ENCODE measurements at places on chromosomes 12 and 14.

DNA sequence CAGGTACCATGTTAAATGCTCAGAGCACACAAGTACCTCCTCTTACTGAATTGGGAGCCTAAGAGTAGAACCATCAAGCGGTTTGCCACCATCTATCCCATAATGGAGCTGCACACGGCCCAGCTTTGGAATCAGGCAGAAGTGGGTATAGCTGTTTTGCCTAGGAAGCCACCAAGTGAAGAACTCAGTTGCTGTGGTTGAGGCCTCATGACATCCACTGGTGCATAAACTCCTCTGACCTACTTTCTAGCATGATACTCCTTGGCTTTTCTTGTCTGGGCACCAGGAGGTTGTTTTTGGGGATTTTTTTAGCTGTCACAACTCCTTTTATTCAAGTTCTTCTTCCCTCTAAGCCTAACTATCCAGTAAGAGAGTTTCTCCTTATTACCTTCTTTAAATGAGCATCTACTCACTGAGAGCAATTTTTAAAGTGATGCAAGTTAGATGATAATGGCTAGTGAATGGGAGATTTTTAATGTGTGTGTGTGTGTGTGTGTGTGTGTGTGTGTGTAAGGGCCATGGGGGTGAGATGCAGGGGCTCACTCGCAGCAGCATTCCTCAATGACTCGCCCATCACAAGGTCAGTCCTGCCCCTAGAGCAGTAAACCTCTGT is 20.9 kb upstream of the KRAS start:
- H3K27ac ChIP-seq = no peak overlapping the region
- no peaks in the 10 kb centered on the region for H3K36me3 ChIP-seq
- no peaks in the 10 kb centered on the region for H3K27me3 ChIP-seq
- no peak overlapping the region for H3K4me3 ChIP-seq
- H3K4me1 ChIP-seq = no peaks in the 10 kb centered on the region

DNA sequence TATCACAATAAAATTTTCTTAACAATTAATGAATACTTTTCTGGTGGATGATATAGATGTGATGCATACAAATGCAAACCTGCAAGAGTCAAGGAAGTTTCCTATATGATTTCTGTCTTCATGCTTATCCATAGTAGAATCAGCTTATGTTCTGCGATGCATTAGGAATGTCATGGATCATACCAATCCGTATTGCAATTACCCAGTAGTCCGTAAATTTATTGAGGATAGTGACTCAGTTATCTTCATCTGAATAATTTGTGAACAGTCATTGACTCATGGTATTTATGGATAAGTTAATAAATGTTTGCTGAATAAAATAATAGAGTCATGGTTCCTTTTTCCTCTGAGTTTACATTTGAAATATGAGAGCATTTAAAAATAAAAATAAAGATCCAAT is 483.4 kb downstream of the LRFN5 start:
- no peak overlapping the region for H3K4me3 ChIP-seq
- H3K4me1 ChIP-seq = no peaks in the 10 kb centered on the region
- no peak overlapping the region for H3K27ac ChIP-seq
- no peak for DNase-seq

GRCh38 chr14:99707420-99707819 is 23.3 kb downstream of the CYP46A1 start:
- H3K36me3 ChIP-seq = peaks cover 4% of the 10 kb centered on the region
- H3K27me3 ChIP-seq = no peaks in the 10 kb centered on the region
- no peak overlapping the region for H3K4me3 ChIP-seq
- no peak for DNase-seq
- no peaks in the 10 kb centered on the region for H3K4me1 ChIP-seq
- H3K27ac ChIP-seq = no peak overlapping the region

GRCh38 chr14:50345846-50346422 is 33.8 kb downstream of the DMAC2L start:
- no peak overlapping the region for H3K27ac ChIP-seq
- H3K4me1 ChIP-seq = peaks cover 19% of the 10 kb centered on the region
- no peaks in the 10 kb centered on the region for H3K36me3 ChIP-seq
- no peak for DNase-seq

GRCh38 chr14:105470350-105471296 is 4.0 kb upstream of the CRIP2 start:
- no peaks in the 10 kb centered on the region for H3K36me3 ChIP-seq
- peaks cover 23% of the 10 kb centered on the region for H3K4me1 ChIP-seq
- peak overlapping the region; percentile 46 for H3K27ac ChIP-seq

DNA sequence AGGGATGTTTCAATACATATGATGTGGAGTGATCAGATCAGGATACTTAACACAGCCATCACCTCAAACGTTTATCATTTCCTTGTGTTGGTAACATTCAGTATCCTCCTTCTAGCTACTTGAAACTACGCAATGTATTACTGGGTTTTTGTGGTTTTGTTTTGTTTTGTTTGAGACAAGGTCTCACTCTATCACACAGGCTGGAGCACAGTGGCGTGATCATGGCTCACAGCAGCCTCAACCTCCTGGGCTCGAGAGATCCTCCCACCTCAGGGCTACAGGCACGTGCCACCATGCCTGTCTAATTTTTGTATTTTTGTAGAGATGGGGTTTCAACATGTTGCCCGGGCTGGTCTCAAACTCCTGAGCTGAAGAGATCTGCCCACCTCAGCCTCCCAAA is 70.2 kb upstream of the BCL11B start:
- H3K4me1 ChIP-seq = no peaks in the 10 kb centered on the region
- DNase-seq = no peak
- no peak overlapping the region for H3K4me3 ChIP-seq
- H3K27me3 ChIP-seq = no peaks in the 10 kb centered on the region
- no peaks in the 10 kb centered on the region for H3K36me3 ChIP-seq
- no peak overlapping the region for H3K27ac ChIP-seq

DNA sequence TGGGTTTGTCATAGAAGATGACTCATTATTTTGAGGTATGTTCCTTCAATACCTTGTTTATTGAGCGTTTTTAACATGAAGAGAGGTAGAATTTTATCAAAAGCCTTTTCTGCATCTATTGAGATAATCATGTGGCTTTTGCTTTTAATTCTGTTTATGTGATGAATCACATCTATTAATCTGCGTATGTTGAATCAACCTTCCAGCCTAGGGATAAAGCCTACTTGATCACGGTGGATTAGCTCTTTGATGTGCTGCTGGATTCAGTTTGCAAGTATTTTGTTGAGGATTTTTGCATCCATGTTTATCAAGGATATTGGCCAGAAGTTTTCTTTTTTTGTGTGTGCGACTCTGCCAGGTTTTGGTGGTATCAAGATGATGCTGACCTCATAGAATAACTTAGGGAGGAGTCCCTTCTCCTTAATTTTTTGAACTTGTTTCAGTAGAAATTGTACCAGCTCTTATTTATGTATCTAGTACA is 602.6 kb downstream of the SNAPC1 start:
- H3K27me3 ChIP-seq = no peaks in the 10 kb centered on the region
- no peak for DNase-seq
- no peaks in the 10 kb centered on the region for H3K36me3 ChIP-seq
- no peak overlapping the region for H3K4me3 ChIP-seq
- no peak overlapping the region for H3K27ac ChIP-seq

DNA sequence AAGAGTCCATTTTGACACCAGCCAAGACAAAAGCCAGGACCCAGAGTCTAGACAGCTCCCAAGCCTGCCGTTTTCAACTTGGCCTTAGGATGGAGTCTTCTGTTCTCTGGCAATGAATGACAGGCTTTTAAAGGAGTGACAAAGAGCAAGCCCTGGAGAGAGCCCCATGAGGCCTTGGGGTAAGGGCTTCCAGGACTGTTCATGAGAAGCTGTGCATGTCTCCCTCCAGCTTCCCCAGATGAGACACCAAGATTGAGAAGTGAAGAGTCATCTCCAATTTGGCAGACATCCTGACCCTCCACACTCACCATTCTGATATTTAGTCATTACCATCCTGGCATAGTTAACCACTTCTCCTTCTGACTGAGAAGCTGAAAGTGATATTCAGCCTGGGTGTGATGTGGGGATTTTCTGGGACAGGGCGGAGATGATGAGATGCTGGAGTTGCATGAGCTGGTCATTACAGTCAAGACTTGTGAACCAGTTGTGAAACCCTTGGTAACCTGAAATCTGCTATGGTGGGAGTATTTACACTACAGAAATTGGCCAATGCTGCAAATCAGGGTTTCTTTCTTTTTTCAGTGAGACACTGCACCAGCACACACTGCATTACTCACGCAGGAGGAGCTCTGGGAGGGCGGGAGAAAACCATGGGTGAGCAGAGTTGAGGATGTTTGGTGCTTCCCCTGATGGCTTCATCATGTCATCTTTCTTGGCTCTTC is 77.8 kb downstream of the VCPKMT start:
- no peak for DNase-seq
- H3K27me3 ChIP-seq = no peaks in the 10 kb centered on the region
- no peaks in the 10 kb centered on the region for H3K4me1 ChIP-seq
- H3K27ac ChIP-seq = no peak overlapping the region
- no peak overlapping the region for H3K4me3 ChIP-seq

DNA sequence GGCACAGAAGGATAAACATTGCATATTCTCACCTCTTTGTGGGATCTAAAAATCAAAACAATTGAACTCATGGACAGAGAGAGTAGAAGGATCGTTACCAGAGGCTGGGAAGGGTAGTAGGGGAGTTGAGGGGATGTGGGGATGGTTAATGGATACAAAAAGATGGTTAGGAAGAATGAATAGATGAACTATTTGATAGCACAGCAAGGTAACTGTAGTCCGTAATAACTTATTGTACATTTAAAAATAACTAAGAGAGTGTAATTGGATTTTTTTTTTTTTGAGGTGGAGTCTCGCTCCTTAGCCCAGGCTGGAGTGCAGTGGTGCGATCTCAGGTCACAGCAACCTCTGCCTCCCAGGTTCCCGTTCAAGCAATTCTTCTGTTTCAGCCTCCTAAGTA is 52.0 kb downstream of the NUBPL start:
- H3K36me3 ChIP-seq = no peaks in the 10 kb centered on the region
- H3K27me3 ChIP-seq = no peaks in the 10 kb centered on the region
- H3K27ac ChIP-seq = no peak overlapping the region
- DNase-seq = no peak
- no peak overlapping the region for H3K4me3 ChIP-seq

- H3K27ac ChIP-seq = no peak overlapping the region
- no peaks in the 10 kb centered on the region for H3K36me3 ChIP-seq
- H3K4me1 ChIP-seq = no peaks in the 10 kb centered on the region
Measured at GRCh38 chr12:124310178-124310577, 15.3 kb downstream of the RFLNA start.

DNA sequence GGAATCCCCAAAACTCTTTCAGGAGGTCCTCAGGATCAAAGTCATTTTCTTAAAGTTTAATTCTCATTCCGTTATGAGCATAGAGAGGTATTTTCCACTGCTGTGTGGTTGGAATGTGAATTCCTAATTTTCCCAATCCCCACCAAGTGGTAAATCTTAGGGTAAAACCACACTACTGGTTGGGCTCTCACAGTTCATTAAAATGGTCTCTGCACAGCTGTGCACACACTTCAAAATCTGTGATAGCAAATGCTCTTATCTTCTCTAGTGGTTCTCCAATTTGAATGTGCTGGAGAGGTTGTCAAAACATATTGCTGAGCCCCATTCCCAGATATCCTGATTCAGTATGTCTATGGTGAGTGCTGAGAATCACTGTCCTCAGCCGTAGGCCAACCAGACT is 189.1 kb downstream of the BMP4 start:
- H3K27ac ChIP-seq = no peak overlapping the region
- no peak for DNase-seq
- no peaks in the 10 kb centered on the region for H3K36me3 ChIP-seq
- no peak overlapping the region for H3K4me3 ChIP-seq
- no peaks in the 10 kb centered on the region for H3K4me1 ChIP-seq

DNA sequence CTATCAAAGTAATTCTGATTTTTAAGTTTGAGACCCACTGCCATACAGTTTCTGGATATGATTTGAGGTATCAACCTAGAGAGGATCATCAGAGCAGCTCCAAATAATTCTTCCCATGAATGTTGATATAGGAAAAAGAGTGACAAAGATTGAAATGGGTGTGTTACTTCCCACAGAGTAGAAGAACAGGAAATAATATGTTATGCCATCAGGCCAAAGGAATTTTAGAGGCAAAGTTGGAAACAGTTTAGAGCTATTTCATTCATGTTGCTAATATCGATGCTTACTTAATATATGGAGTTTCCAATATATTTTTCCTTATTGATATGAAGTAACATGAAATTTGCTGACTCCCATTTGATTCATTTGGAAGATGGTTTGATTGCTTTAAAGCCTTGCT is 8.9 kb upstream of the MSRB3 start:
- H3K27ac ChIP-seq = no peak overlapping the region
- no peak overlapping the region for H3K4me3 ChIP-seq
- no peaks in the 10 kb centered on the region for H3K27me3 ChIP-seq
- no peak for DNase-seq

- no peak for DNase-seq
- H3K4me1 ChIP-seq = no peaks in the 10 kb centered on the region
- H3K4me3 ChIP-seq = no peak overlapping the region
- H3K27ac ChIP-seq = no peak overlapping the region
Measured at GRCh38 chr14:75875958-75876357, 105.8 kb downstream of the TGFB3 start.

DNA sequence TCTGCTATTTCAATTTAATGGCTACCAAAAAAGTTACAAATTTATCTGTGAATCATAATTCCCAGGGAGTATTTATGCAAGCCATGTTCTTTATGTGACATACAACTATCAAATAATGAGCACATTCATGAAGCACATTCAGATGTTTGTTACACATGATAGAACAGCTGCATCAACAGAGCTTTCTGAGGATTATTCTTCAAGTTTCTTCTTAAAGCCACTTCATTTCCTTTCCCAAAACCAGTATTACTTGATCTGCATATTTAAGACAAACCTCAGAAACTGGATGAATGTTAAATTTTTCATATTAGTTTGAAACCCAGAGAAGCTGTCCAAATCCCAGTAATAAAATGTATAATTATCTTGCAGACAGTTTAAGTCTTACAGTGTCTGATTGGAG is 73.6 kb upstream of the SOX5 start:
- H3K27me3 ChIP-seq = no peaks in the 10 kb centered on the region
- H3K4me1 ChIP-seq = peaks cover 31% of the 10 kb centered on the region
- no peak for DNase-seq
- H3K4me3 ChIP-seq = no peak overlapping the region
- no peaks in the 10 kb centered on the region for H3K36me3 ChIP-seq
- H3K27ac ChIP-seq = no peak overlapping the region

DNA sequence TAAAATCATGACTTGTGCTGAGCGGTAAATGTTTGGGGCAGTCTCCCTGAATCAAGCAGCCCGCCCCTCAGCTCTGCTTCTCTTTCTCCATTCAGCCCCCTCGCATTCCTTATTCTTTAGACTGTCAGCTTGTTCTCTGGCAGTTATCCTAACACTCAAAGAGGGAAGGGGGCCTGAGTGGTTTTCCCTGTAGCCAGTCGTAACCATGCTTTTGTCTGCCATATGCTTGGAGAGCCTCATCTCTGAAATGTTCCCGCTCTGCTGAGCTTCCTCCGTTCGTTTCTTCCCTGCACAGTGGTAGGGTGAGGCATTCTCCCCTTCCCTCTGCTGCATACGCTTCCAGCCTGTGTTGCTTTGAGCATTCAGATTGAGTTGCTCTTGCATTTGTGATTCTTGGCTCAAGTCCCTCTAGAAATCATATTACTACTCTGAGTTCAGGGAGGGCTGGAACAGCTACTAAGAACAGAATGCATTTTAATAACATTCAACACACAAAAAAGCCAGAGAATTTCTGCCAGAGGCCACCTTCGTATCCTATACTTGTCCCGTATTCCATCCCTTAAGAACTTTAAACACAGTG is 119.7 kb downstream of the FBXL14 start:
- peak; percentile 71 for DNase-seq
- H3K4me3 ChIP-seq = no peak overlapping the region
- peaks cover 24% of the 10 kb centered on the region for H3K4me1 ChIP-seq
- no peaks in the 10 kb centered on the region for H3K36me3 ChIP-seq
- H3K27ac ChIP-seq = no peak overlapping the region
- H3K27me3 ChIP-seq = no peaks in the 10 kb centered on the region
